Ureter (tissue), 1 donor: ENCODE measurements at places on chromosomes 16 and 17.

- DNase-seq = peak; percentile 78
These were observed 97.3 kb downstream of the SDK2 start for GRCh38 chr17:73546770-73547536.

GRCh38 chr16:66370786-66371684, 4.5 kb downstream of the CDH5 start:
- no peak for DNase-seq

GRCh38 chr17:285751-286422, 66.7 kb downstream of the RPH3AL start:
- peak; percentile 35 for DNase-seq

GRCh38 chr17:39653662-39654331, 11.4 kb upstream of the TCAP start:
- no peak for DNase-seq

GRCh38 chr16:24846548-24847357, 990 bp downstream of the SLC5A11 start:
- no peak for DNase-seq

DNA sequence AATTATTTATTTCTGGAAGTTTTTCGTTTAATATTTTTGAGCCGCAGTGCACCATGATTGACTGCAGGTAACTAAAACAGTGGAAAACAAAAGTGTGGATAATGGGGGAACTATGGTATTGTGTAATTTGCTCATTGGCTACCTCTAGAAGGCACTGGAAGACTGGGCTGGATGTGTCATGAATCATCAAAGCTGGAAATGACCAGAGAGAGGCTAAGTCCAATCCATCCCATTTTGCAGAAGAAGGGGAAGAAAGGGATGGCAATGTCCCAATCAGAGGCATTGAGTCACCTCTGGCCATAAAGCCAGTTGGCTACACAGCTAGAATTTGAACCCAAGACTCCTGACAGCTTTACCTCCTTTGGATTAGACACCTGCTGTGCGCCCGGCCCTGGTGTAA, 29.3 kb downstream of the GLP2R start:
- no peak for DNase-seq

DNA sequence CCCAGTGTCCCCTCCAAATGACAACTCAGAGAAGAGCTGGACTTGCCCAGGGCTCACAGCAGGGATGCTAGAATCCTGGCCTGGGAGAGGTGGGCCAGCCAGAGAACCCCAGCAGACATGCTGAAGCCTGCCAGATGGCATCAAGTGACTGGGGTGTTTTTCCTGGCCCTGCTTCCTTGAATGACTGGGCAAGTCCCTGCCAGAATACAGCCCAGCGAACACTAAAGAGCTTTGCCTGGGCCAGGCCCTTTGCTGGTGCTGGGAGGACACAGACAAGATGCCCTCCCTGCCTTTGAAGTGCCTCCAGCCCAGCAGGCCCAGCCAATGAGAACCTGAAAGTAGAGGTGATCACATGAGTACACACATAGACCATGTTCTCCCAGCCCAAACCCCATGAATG, 11.5 kb downstream of the ZNF319 start:
- DNase-seq = peak; percentile 88

- DNase-seq = no peak
These were observed 25.3 kb downstream of the MGRN1 start for GRCh38 chr16:4649744-4650442.

- no peak for DNase-seq
These were observed 15.5 kb downstream of the UNKL start for GRCh38 chr16:1398826-1399581.

DNA sequence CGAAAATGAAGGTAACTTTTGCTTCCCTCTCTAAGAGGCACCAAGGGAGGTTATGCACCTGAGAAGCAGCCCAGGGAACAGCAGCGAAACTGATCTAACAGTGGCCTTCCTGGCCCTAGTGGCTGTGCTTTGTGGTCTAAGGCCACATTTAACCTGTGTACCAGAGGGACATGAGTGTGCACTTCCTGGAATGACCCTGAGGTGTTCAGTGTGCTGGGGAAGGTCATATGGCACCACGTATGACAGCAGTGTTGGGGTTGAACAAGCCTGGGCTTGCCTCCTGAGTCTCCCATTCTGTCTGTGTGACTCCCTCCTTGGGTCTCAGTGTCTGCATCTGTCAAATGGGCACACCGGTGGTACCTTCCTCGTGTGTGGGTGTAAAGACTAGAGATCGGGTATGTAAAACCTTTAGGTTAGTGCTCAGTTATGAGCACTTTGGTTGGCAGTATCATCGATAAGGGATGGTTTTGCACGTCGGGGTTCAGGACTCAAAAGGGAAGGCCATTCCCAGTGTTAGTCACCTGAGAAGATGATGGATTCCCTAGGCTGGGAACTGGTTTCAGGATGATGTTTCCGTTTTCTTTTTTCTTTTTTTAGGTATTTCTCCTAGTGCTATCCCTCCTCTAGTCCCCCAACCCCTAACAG, 31.9 kb downstream of the PLCG2 start:
- no peak for DNase-seq

DNA sequence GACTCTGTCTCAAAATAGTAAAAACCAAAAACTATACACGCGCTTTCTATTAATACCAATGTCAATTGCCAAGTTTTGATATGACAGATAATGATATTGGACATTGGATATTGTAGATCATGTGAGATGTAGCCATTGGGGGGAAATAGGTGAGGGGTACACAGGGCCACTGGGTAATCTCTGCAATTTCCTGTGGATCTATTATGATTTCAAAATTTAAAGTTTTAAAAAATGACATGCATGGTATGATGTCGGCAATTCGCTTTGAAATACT, 266.0 kb downstream of the PARN start:
- no peak for DNase-seq

DNA sequence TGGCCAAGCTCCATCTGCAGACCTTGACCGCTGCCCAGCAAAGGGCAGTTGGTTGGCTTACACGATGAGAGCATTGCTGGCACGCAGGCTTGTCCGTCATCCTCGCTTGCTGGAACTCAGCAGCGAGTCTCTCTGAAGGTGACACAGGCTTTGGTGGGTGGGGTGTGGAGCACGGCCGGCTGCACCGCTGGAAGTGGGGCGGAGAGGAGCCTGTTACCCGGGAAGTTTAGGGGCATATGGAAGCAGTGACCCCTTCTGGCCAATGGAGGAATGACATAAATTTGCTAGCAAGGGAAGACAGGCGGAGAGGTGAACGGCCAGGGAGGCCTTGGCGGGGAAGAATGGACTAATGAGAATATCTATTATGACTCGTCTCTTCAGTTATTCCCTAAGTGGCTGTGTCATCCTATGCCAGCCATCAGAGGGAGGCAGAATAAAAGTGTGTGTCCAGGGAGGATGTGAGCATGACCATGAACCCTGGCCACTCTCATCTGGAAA, 65.9 kb upstream of the SDK2 start:
- peak; percentile 78 for DNase-seq

DNA sequence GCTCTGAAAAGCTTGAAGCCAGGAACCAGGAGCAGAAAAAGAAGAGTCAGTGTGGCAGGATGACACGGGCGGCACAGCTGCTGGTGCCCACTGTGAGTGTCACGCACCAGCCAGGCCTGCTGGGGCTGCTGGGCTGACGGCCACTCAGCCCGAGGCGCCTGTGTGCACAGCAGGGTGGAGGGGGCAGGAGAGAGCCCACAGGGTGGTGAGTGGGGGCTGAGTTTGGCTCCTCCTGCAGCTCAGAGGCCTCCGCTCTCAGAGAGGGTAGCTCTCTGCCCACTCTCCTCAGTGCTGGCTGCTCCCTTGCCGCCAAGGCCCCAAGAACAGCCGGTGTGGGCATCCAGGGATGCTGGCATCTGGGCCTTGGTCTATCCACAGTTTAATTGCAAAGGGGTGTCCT, 59.6 kb downstream of the GSG1L start:
- no peak for DNase-seq
